ENCODE measurements at places on chromosomes 3 and 15.

- peak; percentile 81 for DNase-seq
Observed at GRCh38 chr15:100338971-100339444, 2.8 kb downstream of the ADAMTS17 start.

- peak; percentile 80 for DNase-seq
Observed at GRCh38 chr3:72606005-72606800, 242.0 kb downstream of the SHQ1 start.

DNA sequence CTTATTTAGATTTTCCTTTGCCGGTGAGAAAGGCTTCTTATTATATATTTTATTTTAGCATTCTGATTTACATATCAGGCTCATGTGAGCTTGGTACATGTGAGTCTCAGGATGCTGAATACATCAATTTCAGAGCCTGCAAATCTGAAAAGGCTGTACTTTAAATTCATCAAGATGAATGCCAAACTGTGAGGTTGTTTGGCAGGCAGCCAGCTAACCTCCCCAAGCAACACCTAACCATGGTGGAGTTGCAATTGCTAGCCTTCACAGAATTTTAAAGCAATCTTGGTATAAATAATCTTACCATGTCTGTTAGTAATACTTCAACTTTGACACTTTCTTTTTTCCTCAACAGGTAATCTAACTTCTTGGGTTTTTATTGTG is 252.5 kb downstream of the CDIN1 start:
- no peak for DNase-seq

- DNase-seq, result no peak
Observed at GRCh38 chr3:27561576-27561975, 77.4 kb upstream of the SLC4A7 start.
